AG04449 (cell line): ENCODE measurements at places on chromosomes 6 and 20.

DNA sequence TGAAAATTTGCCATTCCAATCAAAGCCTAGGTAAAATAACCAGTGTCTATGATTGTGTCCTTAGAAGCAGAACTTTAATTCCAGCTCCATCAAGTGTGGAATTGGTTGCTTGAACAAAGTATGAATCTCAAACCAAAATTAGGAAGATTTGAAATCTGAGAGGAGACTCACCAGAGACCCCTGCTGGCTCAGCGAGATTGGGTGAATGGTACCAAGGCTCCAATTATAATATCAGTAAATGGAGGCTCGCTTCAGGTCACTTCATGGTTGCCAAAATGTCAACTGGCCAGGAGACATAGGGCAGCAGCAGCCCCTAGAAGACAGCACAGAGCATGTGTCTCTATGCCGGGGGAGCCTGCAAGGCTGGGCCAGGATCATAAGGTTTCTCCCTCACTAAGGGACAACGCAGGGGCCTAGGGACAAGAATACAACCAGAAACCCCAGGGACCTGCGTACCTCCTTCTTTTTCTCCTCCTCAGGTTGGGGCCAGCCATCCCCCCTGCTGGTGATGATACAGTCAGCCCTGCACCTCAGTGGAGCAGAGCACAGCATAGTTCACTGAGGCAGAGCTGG is 14.0 kb downstream of the RBL1 start:
- no peak for DNase-seq

DNA sequence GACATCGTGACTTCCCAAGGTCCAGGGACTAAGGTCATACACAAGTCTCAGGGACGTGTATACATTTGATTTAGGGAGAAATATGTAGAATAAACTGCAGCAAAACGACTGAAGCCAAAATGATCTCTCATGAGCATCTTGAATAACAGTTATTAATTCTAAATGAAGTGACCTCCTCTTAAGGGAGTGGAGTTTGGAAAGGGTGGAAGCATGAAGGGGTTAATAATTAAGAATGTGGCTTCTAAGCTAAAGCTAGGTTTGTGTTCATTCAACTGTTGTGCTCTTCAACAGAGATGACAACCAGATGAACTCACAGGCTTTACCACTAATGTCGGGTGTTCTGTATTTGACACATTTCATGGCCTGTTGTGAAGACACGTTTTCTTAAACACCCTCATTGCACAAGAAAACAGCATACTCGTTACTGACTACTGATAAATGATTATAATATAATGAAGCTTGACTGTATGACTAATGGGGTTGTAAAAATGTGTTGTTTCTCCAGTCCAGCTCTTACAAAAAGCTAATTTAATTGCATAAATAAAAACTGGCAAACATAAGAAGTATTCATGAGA is 1.5 kb downstream of the PPP1R14C start:
- no peak for DNase-seq

DNA sequence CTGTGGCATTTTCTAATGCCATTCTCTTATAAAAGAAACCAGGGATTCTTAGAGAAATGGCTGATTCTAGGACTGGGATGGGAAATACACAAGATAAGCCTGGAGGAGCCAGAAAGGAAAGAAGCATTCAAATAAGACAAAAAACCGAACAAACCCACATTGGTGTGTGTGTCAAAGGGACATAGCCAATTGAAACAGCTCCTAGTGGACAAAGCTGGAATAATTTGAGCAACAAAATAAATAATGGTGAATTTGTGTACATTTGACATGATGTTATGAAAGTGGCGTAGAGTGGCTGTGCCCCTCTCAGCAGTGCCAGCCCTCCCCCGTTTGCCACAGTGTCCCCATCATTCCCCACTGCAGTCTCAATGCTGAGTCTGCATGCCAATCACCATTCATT is 55.5 kb downstream of the B3GAT2 start:
- DNase-seq: no peak

DNA sequence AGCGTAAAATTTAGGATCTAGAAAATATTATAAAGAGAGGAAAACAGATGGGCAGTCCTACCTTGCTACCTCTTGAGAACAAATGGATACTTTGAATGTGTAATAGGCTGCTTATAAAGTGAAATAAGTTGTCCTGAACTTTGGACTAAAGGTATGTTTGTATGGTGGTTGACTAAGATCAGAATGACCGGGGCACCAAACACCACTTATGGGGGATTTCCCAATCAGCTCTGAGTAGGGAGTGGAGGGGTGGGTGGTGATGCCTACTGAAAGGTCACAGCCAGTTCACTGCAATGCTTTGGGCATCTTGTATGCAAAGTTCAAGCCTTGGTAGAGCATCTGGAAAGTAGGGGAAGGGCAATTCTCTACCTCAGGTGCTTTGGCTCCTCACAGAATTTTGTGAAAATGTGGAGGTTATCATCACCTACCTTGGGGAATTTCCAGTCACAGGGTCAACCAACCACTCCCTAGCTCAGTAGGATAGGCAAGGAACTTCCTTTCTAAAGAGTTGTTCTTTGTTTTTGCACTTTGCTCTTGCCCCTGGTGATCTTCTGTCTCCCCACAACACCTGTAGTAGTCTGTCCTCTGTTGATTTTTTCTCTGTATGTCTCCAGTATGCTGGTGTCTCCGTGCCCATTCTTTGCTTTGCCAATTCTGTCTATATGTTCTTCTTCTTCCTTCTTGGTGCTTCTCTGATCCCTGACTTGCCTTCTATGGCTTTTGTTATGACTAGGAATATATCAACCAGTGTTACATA is at the start of gene TRIM31:
Gene TRIM31 (minus strand): TSS at position 88 of the 757 bp plus-strand sequence. CDS start 285 bp downstream, outside the sequence.
- DNase-seq: no peak

GRCh38 chr20:8627340-8628004 is 441.4 kb upstream of the PLCB4 start:
- DNase-seq: no peak

- DNase-seq: no peak
These were observed 32.1 kb downstream of the SCAF8 start for GRCh38 chr6:154765273-154765672.

DNA sequence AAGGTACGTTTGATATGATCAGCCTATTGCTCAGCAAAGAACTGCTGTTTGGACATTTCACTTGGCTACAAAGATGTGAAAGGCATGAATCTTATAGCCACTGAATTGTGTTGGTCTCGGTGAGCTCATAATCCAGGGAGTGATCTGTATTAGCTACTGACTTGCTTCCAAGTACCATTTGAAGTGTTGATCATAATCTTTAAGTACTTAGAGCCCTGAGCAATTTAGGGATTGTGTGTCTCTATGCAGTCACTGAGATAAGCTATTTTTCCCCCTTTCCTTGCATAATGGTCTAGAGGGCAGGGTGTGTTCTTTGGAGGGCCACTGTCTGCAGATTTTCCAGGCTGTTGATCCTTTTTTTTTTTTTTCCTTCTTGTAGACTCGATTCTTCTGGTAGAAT is 393.6 kb downstream of the ESR1 start:
- DNase-seq: no peak

GRCh38 chr6:5749651-5750215 is 257.0 kb downstream of the NRN1 start:
- DNase-seq: no peak

- no peak for DNase-seq
These were observed 449.8 kb upstream of the RNF217 start for GRCh38 chr6:124512431-124512830.

- DNase-seq: no peak
These were observed 11.6 kb upstream of the ASCC3 start for GRCh38 chr6:100892693-100893092.

- no peak for DNase-seq
These were observed 48.5 kb upstream of the MOCS1 start for GRCh38 chr6:39982720-39983119.

DNA sequence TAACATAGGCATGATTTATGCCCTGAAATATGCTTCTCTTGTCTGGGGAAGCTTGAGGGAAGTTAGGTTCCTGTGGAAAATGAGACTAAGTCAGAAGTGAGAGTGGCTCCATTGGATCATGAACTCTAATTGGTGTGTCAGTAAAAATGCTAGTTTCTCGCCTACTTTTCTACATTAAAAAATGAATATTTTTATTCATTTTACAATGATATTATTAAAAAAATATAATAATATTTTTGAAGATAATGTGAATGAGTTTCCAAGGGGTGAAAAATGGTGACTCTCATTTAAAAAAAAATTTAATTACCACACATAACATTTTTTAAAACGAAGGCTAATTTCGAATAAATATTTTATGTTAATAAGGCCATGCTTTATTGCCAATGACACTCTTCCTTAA is 84.2 kb downstream of the HIVEP1 start:
- no peak for DNase-seq

DNA sequence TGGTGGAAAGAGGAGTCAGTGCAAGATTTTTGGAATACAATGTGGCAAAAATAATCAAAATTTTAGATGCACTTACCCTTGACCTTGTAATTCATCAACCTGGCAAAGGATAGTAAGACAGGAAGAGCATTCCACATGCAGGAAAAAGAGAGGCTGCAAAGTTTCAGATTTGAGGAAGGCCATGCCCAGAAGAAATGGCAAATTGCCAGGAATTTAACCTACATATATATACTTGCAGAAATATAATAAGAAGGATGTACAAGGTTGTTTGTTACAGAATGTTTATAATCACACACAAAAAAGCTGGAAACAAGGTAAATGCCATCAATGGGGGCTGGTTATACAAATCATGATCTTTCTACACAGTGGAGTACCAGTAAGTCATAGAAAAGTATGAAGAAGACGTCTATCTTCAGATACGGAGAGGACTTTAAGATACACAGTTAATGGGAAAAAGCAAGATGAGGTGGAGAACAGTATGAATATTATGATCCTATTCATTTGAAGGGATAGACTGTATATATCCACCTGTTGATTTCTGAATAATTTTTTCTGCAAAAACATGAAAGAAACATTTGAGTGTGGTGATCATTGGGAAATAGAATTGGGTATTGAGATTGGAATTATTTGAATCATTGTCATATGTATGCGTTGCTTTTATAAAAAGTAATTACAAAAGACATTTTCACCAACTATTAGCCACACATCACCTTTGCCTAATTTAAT is 253.8 kb downstream of the TBC1D7 start:
- no peak for DNase-seq

DNA sequence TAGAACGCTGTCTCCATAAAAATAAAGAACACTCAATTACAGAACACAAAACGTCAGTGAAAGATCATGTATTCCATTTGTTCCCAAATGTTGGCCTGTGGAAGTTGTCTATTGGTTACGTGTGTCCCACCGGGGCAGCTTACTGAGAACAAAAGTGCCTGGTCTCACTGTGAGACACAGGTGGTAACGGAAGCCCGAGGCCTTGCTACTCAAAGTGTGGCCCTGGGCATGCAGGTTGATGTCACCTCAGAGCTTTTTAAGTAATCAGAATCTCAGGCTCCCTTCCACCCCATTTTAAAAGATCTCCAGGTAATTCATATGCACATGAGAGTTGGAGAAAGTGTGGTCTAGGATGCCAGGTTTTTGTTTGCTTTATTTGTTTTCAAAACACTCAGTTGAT is 422.5 kb upstream of the OPRM1 start:
- no peak for DNase-seq

GRCh38 chr6:4091941-4092340 is 13.0 kb upstream of the FAM217A start:
- DNase-seq: no peak

- DNase-seq: no peak
These were observed 603.0 kb upstream of the NRSN1 start for GRCh38 chr6:23522792-23523547.

DNA sequence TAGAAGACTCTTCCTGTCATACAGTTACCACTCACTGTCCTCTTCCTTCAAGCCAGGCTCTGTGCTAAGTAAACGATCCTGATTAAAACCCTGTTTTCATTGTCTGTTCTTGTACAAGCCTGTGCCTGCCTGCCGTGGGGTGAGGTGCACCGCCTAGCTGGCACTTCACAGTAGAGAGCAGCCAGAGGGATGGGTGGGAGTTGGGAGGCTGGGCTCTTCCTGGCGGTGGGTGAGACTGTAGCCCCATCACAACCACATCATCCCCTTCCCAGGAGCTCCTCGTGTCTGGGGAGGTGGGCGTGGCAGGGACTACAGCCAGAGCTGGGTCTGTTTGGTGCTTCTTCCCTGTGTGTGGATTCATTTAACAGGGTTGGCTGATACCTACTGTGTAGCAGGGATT is 382.0 kb downstream of the TAF4 start:
- no peak for DNase-seq

- DNase-seq: no peak
These were observed 50.8 kb upstream of the DSN1 start for GRCh38 chr20:36824142-36824940.

- no peak for DNase-seq
These were observed 33.0 kb downstream of the BACH2 start for GRCh38 chr6:90263633-90264032.

GRCh38 chr6:31140643-31141042 is 1.8 kb upstream of the PSORS1C2 start:
- no peak for DNase-seq

DNA sequence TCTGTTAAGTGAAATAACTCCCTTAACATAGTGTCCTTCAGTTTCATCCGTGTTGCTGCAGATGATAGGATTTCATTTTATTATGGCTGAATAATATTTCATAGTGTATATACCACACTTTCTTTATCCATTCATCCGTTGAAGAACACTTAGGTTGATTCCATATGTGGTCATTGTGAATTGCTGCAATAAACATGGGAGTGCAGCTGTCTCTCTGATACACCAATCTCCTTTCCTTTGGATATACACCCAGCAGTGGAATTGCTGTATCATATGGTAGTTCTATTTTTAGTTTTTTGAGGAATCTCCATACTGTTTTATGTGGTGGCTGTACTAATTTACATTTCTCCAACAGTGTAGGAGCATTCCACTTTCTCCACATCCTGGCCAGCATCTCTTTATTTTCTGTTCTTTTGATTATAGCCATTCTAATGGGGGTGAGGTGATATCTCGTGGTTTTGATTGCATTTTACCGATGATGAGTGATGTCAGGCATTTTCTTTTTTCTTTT is 193.2 kb downstream of the SLC16A10 start:
- DNase-seq: no peak

DNA sequence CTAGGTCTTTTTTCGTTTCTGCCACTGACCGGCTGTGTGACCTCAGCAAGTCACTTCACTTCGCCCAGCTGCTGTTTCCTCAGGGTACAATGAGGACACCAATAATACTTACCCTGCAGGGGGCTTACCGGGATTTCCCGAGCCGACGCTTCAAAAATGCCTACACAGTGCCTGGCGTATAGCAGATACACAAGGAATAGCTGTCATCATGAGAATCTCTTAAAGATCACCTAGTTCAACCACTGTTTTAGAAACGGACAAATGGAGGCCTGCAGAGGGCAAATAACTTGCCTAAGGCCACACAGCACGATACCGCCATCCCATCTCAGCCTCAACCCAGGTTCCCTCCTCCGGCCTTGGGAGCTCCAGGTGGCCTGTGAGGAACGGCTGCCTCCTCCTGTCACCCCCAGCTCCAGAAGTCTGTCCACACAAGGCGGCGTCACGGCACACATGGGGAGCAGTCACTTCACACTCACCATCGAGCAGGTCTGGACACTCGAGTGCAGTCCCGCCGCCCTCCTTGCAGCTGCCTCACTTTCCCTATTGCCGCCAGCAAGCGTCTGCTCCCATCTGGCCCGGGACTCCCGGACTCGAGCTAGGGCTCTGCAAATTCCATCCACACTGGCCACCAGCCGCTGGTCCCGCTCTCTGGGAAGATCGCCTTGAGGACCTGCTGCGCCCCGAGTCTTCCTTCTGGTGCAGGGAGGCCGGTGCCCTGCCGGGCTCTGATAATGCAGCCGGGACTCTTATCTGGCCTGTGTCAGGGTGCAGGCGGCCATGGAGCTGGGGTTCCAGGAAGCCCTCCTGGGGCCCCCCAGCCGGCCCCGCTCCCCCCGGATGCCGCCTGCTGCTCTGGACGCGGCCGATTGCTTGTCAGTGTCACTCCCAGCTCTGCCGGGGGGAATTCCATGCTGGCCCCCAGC is at the start of gene RIPOR3:
Gene RIPOR3 (minus strand): TSS at position 893 of the 923 bp plus-strand sequence. CDS start 414 bp downstream, at position 479.
- DNase-seq: no peak
